Stimulated activated CD4-positive, alpha-beta T cell treated with anti-CD3 and anti-CD28 coated beads, Interleukin-1b, Interleukin-23, amount 100 ng/mL, for 1 hour (primary cell): ENCODE measurements at places on chromosomes 16 and 17.

GRCh38 chr16:4570688-4571321 is 14.7 kb downstream of the C16orf96 start:
- no peak for DNase-seq

GRCh38 chr16:85626191-85626981 is 13.3 kb downstream of the GSE1 start:
- DNase-seq: no peak

- DNase-seq: no peak
These were observed 172.8 kb downstream of the RBFOX3 start for GRCh38 chr17:79438058-79438457.

GRCh38 chr17:37493249-37494027 is 3.7 kb downstream of the DUSP14 start:
- no peak for DNase-seq

DNA sequence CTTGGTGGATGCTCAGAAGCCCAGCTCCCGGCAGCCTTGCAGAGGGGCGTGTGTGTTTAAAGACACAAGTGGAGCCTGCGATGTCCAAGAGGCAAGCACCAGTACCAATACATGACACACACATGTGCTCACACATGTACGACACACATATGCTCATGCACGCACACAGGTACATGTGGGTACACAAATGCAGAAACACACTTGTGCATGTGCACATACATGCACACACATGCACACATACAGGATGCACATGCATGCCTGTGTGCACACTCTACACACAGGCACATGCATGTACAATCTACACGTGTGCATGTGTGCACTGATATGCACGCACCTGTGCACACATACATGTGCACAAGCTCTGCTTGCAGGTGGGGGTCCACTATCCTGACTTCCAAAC is 10.8 kb downstream of the RBFOX3 start:
- DNase-seq: no peak

- DNase-seq: no peak
These were observed 79.1 kb upstream of the C16orf82 start for GRCh38 chr16:26987597-26988010.

DNA sequence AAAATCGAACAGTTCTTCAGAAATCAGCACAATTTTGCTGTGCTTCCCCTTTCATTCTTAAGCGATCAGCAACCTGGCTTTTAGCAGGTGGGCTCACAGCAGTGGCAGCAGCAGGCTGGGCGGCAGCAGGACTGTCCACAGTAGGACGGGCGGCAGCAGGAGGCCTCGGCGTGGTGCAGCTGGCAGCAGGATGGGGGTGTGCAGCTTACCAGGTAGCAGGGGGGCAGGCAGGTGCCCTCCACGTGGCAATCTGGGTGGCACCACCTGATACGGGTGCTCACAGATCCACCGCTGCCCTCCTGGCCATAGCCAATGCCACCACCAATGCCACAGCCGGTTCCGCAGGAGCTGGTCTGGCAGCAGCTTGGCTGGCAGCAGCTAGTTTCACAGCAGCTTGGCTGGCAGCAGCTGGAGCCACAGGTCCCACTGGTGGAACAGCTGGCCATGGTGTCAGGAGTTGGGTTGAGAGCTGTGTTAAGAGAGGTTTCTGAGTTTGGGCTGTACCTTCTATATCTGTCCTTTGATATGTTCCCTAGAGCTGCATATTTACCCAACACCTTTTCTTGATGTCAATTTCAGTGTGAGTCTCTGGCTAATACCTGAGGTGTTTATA is at the start of gene KRTAP1-4:
KRTAP1-4 (minus strand) TSS at position 563 of the 613 bp plus-strand sequence; CDS start at position 446, 117 bp downstream.
- no peak for DNase-seq

- DNase-seq: no peak
These were observed 20.5 kb downstream of the CNGB1 start for GRCh38 chr16:57950382-57950781.

DNA sequence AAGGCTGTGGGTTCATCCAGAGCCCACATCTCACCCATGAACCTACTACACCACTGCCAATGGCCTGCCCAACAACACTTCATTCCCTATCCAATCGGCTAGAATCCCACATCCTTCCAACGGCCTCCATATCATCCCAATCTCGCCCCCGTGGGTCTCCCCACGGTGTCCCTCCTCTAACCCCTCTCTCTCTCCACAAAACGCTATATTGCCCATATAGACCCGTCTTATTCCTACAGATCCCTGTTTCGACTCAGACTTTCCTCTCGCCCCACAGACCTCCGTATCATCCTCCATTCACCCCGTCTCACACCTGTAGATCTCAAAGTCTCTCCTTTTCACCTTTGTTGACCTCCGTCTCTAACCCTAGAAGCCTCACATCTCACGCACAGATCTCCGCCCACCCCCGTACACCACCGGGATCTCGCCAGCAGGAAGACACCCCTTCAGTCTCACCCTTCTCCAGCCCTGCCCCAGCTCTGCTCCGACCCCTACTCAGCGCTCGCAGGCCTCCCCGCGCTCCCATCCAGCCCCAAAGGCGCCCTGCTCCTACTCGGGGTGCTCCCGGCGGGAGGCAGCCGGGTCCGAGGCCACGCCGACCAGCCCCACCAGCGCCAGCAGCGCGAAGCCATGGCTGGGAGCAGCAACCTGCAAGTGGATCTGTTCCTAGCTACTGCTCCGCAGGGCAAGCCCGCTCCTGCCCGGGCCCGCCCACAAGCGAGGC is at the start of gene FDXR:
FDXR (minus strand) TSS at position 682 of the 724 bp plus-strand sequence; CDS start at position 632, 50 bp downstream.
- no peak for DNase-seq

DNA sequence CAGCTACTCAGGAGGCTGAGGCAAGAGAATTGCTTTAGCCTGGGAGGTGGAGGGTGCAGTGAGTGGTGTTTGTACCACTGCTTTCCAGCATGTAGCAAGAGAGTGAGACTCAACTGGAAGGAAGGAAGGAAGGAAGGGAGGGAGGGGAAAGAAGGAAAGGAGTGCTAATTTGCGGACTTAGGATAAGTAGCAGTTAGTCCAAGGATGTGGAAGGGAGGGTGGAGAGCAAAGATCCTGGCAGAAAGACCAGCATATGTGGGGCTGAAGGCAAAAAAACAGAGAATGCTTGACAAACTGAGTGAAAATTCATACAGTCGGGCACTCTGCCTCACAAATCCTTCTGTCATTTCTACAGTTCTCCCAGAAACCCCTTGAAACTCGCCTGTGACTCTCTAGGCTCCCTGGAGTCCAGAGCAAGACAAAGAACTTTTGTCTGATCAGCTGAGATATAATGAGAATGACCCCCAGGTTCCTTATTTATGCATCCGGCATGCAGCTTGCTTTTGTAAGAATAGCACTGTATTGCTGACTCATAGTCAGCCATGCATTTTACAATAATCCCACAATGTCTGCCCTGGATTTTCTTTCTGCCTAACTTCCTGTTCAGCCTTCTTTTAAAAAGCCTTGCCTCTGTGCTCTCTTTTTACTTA is 31.5 kb downstream of the CDK5RAP3 start:
- no peak for DNase-seq

- no peak for DNase-seq
These were observed 392.4 kb upstream of the GOT2 start for GRCh38 chr16:59126486-59126885.

- no peak for DNase-seq
These were observed 8.0 kb downstream of the ZNF469 start for GRCh38 chr16:88390735-88391134.

DNA sequence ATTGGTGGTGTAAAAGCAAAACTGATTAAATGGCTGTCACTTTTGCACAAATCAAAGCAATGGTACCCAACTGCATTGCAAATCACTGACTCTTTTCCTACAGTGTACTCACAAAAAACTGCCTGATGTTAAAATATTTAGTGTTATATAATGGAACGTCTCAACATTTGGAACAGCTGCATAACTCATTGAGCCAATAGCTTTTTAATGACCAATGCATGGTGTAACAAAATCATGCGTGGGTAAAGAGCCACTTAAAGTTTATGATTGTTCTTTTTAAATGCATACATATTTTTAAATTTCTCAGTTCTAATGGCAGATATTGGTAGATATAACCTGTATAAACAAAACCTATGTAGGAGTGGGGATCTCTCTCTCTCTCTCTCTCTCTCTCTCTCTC is 204.0 kb upstream of the MPHOSPH6 start:
- no peak for DNase-seq

DNA sequence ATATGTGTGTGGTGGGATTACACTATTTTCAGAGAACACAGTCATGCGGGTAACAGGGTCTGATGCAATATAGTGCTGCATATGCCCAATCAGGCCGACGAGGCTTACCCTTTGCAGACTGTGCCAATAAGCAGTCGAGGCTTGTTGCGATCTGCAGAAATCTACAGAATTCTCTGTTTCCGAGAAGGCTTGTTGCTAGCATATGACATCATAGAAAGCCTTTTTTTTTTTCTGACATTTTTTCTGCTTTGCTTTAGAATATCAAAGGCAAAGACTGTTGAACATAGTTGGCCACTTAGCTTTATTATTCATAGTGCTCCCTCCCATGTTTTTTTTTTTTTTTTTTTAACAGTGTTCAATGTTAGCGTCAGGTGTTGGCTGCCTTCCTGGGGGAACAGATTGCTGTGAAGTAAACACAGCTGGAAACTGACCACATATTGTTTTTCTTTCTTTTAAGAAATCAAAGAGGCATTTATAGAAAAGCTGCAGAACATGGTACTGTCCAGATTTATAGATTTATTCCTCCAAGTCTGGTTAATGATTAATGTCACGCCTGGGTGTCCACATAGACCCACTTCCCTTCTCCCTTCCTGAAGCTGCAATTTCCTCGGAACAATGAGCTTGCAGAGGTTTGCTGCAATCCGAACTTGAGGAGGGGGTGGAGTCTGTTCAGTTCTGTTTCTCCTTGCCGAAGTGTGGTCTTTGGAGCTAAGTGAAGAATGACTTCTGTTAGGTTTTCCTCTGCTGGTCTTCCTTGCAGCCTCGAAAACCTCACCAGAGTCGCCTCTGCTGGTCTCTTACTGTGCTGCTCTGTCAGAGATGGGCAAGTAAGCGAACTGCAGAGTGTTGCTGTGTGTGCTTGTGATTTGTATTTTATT is 87.3 kb downstream of the MAP2K6 start:
- DNase-seq: no peak

- no peak for DNase-seq
These were observed 180.9 kb downstream of the RPTOR start for GRCh38 chr17:80725517-80725916.

- no peak for DNase-seq
These were observed 90.3 kb downstream of the KATNIP start for GRCh38 chr16:27640277-27640600.

- no peak for DNase-seq
These were observed 25.0 kb downstream of the MRC2 start for GRCh38 chr17:62652251-62653001.

DNA sequence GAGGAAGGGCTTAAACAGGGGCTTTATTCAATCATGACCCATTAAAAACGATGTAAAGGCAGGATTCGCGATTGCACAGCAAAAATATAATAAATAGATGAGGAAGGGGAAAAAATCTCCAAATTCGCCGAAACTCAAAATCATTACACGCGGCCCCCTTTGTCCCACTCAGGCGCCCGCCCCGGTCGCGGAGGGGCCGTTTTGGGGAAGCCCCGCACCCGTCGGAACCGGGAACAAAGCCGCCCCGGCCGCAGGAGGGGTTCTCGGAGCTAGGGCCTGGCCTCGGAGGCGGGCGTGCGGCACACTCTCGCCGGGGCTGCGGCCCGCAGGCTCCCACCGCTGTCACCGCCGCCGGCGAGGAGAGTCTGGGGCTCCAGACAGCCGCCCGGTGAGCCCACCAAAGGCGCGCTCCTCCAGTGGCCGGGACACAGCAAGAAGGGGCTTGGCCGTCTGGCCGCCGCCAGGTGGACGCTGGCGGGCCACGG is 521 bp downstream of the C16orf87 start:
- DNase-seq: no peak

DNA sequence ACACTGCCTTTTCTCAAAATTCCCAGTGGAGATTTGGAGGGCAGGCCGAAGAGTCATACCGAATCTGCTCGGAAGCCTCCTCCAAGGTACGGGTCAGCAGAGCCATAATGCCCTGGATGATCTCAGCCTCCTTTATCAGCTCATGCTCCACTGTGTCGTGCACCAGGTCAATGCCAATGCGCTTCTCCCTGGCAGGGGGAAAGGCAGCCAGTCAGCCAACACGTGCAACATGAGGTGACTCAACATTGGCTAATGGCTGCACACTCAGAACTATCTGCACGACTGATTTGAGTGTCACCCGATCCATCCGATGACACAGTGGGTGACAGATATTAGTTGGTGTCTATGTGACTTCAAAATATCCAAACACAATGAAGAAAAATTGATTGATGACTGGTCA is 15.8 kb downstream of the TEKT1 start:
- DNase-seq: no peak

DNA sequence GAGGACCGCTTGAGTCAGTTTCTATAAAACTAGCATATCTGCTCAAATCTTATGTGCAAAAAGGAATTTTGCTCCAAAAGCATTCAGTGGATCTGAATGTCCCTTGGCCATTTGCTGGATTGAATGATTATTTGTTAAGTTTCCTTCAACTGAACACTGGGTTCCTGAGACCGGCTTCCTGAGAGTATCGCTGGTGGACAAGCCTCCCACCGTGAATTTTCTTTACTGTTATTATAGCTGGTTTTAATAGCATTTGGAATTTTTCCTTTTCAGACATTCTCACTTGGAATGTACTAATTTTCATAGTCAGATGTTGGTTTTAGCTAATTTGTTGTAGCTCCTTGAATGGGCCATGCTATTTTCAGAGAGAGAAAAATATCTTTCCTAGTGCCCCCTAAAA is 9.8 kb upstream of the MYOCD start:
- DNase-seq: no peak

- no peak for DNase-seq
These were observed 14.9 kb downstream of the NAA60 start for GRCh38 chr16:3458278-3458851.

- DNase-seq: no peak
These were observed 251.7 kb upstream of the CACNG5 start for GRCh38 chr17:66583112-66583748.

DNA sequence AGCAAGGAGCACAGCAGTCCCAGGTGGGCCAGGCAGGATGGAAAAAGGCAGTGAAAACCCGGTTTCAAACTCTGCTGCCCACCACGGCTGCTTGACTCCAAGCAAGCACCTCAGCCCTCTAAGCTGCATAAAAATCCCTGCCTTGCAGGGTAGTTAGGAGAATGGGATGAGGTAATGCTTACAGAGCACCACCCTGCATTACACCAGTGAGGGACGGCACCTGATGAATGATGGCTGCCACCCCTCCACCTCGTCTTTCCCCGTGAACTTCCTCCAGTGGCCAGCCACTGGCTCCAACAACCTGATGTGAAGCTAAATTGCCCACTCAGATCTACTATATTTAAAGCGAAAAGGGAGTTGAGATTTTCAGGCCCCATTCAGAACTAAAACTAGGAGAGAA is 21.3 kb downstream of the MIEF2 start:
- DNase-seq: no peak

GRCh38 chr17:4483012-4483840 is 15.5 kb upstream of the SPNS2 start:
- DNase-seq: no peak
